A549 treated with CORT108297 at 1 μM for 4 hours (cell line): ENCODE measurements at places on chromosomes 7 and 10. TPM values are rescaled to one million over a fixed set of nuclear protein-coding genes. Genes with fewer than 3 reads are reported as not detected.

The EBLN1 gene
- total RNA-seq, result 0.07 to 0.21 TPM in 2 of 5 replicates, not detected in the others

The CNPY1 gene
- not detected in 5 replicates for total RNA-seq

The ASZ1 gene
- not detected in 5 replicates for total RNA-seq

The TUBAL3 gene
- 0.23 to 0.57 TPM (median 0.39 TPM) in 5 replicates for total RNA-seq

The FBXL13 gene
- 0.26 to 0.88 TPM (median 0.61 TPM) in 5 replicates for total RNA-seq

The GIMAP2 gene
- 0.09 TPM in 1 of 5 replicates, not detected in the others for total RNA-seq

The HEPACAM2 gene
- not detected in 5 replicates for total RNA-seq
